ENCODE measurements at places on chromosomes 2 and 18. TPM values are rescaled to one million over a fixed set of nuclear protein-coding genes. Genes with fewer than 3 reads are reported as not detected.

HOXD9 gene
- total RNA-seq = not detected

DNA sequence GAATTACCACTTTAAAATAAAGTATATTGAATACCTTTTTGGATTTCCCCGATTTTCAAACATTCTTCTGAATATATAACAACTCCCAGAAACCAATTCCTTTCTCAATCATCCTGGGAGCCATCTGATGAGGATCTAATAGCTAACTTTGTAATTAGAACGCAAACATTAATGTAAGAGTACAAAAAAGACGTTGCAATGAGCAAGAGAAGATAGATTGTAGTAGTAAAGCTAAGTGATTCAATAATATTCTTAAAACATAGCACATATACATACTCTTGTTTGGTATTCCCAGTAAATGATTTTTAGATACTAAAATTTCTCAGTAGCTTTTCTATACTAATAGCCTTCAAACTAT is 1.1 kb downstream of the ABCA12 start:
- no peak for DNase-seq

DNA sequence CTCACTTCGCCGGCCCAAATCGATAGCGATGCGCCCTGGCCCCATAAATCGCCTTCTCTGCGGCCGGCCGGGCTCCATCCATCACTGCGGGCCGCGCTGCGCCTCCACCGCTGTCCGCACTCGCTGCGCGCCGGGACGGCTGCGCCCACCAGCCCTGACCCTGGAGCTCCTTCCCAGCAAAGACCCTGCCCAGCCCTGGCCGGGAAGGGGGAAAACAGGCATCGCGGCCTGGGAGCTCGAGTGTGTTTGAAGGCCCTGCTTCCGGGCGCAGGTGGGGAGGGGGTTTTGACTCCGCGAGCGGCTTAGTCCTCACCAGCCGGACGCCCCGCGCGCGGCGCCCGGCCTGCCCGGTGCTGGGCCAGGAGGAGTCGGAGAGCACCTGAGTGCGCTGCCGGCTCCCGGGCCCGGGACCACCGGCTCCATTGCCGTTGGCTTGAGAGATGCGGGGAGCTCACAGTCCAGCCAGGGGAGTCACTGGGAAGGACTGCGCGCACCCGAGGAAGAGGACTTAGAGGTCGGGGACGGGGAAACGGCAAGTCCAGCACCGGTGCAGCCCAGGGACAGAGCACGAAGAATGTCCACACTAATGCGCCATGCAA is 1.1 kb downstream of the PAX8 start:
- no peak for DNase-seq

DNA sequence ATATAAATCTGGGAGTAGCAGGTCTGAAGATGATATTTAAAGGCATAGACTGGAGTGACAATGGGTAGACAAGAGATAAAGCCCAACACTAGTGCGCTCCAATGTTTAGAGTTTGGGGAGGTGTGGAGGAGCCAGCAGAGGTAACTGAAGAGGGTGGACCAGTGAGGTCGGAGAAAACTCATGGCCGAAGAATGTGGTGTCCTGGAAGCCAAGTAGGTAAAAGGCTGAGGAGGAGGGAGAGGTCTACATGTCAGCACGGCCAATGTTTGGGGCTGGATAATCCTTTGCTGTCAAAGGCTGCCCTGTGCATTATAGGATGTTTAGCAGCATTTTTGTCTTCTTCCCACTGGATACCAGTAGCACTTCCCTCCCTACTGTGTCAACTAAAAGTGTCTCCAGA is 78.8 kb upstream of the KCNE4 start:
- no peak for DNase-seq
